ENCODE measurements at places on chromosomes 6 and 20. TPM values are rescaled to one million over a fixed set of nuclear protein-coding genes. Genes with fewer than 3 reads are reported as not detected.
A peak's percentile ranks its signal among the peaks of the same experiment; 100 is the strongest.

DNA sequence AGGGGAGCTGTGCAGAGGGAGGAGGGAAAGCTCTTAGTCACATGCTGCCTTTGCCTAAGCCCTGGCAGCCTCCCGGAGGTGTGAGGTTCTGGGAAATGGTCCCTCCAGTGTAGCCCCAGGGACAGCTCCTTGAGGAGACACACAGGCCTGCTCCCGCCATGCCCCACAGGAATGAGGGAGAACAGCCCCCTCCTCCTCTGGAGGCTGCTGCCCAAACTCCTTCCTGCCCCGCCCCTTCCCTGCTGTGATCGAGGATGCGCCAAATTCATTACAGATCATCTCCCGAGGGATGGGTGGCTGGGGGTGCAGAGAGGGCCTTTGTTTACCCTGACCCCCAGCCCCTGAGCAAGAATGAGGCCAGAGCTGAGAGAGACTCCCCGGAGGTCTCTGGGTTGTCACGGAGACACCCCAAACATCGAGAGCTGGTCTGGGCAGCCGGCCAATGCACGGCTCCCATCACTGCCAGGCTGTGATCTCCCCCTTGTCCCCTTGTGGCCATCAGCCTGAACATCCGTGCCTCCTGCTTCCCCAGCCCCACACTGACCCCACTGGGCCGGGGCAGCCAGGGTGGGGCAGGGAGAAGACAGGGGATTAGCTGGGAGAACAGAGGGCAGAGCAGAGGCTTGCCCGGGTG lies 8.4 kb downstream of the CYP21A2 start:
- DNase-seq = peak; percentile 81

GRCh38 chr6:42224222-42225028 lies 6.8 kb upstream of the MRPS10 start:
- DNase-seq = no peak

DNA sequence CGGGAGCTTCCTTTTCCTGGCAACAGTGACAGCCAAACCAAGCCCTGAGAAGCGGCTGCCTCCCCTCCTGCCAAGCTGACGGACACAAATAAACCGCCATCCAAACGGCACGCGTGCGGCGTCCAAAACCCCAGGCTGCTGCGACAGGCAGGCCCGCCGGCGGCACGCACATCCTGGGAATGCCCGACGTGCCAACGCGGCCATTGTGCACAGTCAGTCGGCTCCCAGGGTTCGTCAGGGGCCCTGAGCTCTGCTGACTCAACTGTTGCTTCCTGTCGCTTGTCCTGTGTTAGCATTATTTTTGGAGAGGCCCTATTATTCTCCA lies 6.8 kb downstream of the JAG1 start:
- peak; percentile 82 for DNase-seq

DNA sequence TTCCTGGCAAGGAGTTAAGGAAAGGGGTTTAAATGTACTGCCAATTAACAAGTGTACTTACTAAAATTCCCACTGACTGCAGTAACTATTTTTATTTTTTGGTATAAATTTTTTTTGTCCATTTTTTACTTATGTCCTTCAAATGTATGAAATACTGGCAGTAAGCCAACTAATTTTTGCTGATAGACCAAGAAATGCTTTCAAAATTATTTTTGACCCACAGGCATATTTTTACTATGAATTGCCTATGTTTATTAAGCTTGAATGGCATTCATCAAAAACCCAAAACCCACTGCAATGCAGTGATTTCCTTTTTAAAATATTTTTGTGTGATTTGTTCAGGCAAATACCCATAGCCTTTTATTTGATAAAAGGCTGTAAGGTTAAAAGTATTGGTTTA lies 560.1 kb downstream of the UTRN start:
- DNase-seq = no peak

The REM1 gene
- polyA plus RNA-seq = 0.25 TPM

The C20orf141 gene
- not detected for polyA plus RNA-seq

The CASS4 gene
- 1.0 TPM for polyA plus RNA-seq

All from brain (organoid and tissue), 16 donors.